Hematopoietic multipotent progenitor cell treated with erythropoietin and hydrocortisone succinate and interleukin-3 and kit ligand, for 4 days (in vitro differentiated cells): ENCODE measurements at places on chromosomes 7 and 10.

GRCh38 chr10:73650537-73651331 is 5.1 kb downstream of the SYNPO2L start:
- DNase-seq = peak; percentile 24

- DNase-seq = peak; percentile 56
Observed at GRCh38 chr10:16116404-16117304, 256.3 kb upstream of the MINDY3 start.

DNA sequence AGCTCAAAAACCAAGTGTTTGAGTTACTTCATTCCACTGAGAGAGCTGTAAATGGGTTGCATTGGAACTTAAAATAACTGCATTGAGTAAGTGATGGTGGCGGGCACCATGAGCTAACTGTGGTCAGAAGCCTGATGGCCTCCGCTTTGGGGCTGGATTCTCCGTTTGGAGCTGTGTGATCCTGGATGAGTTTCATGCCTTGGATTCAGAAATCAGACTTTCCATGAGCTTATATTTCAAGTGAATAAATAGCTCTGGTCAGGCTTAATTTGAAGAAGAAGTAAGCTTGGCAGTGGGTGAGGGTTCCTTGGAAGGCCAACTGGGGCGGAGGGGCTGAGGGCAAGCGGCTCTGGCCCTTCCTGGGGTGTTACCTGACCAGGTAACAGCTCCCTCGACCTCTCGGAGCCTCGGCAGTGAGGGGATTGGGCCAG is 5.6 kb downstream of the HTRA1 start:
- DNase-seq = no peak

DNA sequence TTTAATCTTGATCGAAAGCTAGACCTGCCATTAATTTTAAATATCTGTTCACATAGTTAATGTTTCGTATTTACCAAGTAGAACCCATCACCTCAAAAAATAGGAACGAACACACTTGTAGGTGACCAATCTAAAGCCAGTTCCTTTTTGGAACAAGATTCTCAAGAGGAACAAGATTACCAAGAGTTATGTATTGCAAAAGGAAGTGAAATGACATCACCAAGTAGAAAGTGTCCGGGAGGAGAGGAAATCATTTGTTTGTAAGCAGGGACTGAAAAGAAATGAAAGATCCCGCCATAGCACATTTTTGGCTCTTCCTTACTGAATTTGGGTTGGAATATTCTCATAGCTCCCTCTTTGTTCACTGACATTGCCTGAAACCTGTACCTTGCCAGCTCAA is 1200.5 kb downstream of the SORCS1 start:
- DNase-seq = no peak

- peak; percentile 75 for DNase-seq
Observed at GRCh38 chr7:28093623-28094232, 86.9 kb downstream of the JAZF1 start.
